ENCODE measurements at places on chromosomes 6 and 20.

DNA sequence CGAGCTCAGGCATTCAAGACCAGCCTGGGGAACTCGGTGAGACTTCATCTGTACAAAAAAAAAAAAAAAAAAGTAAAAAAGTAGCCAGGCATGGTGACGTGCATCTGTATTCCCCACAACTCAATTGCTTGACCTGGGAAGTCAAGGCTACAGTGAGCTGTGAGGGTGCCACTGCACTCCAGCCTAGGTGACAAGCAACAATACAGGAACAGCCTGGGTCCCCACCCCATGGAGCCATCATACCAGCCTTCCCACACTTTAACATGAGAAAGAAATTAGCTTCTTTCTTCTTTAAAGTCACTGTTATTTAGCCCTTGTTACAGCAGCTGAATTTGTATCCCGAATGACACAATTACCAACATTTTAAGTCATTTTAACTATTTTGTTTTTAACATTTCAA lies 56.1 kb downstream of the SCML4 start:
- no peak for DNase-seq

- no peak for DNase-seq
These were observed 32.1 kb upstream of the COL21A1 start for GRCh38 chr6:56279331-56280080.

DNA sequence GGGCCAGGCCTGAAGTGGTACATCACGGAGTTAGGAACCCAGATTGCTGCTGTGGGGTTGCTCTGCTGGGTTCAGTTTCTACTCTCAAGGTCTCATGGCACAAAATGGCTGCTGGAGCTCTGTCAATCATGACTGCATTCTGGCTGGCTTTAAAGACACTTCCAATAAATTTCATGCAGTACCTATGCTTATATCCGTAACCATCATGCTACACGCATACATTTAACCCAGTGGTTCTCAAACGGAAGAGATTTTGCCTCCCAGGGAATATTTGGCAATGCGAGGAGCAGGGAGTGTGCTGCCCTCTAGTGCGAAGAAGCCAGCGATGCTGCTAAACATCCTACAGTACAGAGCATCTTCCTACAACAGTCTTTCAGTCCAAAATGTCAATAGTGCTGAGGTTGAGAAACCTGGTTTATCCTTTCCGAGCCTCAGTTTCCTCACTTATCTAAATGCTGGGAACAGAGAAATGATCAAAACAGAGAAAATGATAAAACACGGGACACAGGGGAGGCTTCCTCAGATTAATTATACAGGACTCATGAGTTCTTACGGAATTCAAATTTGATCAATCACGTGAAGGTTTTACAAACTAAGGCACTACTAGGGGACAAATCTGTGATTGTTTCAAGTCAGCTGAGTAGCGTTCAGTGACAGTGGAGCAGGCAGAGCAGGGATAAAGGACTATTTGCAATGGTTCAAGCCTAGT lies 9.6 kb upstream of the SLC2A10 start:
- DNase-seq = no peak

GRCh38 chr6:88922775-88923548 lies 40.5 kb downstream of the RNGTT start:
- no peak for DNase-seq

DNA sequence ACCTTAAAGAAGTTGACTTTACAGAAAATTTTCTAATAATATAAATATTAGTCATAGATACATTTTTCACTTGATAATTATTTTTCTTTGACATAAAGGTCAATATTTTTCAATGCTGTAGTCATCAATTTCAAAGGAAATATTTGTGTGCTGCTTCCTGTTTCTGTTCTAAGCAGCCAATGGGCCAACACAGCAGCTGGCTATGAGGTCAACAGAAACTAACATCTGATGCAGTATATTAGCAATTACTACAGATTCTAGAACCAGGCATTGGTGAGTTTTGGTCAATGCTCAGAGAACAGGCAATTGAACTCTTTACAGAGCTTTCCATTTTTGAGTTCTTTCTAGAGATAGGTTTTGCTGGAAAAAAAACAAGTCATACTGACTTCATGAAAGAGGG lies 669.6 kb upstream of the NRSN1 start:
- DNase-seq = no peak

DNA sequence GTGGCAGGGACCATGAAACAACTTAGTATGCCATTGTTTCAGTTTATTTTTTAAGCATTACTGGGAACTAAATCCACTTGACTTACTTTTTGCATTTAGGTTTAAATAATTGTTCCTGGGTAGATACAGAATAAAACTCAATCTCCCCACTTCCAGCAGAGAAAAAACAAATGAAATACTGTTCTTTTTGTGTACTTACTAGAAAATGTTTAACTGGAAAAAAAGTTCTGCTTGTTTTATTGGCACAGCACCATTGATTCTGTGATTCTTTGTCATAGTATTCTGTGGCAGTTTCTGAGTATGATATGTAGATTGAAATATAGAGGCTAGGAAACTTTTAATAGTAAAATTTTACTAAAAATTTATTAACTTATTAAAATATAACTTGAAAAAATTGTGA lies 10.2 kb downstream of the ASXL1 start:
- DNase-seq = no peak

DNA sequence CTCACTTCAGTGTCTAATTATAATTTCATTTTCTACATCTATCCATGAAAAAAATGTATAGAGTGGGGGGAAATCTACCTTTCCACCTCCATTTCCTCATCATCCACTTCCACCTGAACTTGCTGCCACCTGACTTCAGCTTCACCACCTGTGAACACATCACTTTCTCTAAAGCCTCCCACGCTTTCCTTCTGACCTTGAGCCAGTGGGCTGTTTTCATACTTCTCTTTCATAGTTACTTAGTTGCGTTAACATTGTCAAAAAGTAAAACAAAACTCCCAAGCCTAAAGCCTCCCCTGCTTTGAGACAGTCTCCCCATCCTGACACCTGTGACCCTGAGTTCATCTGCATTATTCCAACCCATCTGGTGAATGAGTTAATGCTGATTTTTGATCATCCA lies 47.3 kb downstream of the KLHL31 start:
- no peak for DNase-seq

- DNase-seq = no peak
These were observed 548 bp upstream of the TMEM74B start for GRCh38 chr20:1185316-1185741.

GRCh38 chr6:111795558-111795957 lies 77.7 kb downstream of the FYN start:
- DNase-seq = no peak

GRCh38 chr6:113205553-113205952 lies 651.6 kb upstream of the MARCKS start:
- DNase-seq = no peak

DNA sequence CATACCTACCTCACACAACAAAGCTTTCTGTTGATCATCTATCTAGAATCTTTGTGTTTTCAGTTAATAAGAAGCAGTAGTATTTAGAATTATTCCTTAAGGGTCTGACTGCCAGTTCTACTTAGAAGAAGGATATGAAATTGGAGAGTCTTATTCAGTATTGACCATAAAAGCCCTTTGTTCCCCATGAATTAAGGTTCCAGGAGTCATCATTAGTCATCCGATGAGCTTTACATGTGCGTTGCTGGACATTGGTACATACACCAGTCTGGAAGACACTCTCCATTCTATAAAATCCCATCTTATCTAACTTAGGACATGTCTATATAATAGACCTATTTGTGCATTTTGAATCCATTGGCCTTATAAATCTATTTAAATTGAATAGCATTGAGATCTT lies 34.4 kb upstream of the RNF217 start:
- DNase-seq = no peak

- no peak for DNase-seq
These were observed 4.5 kb upstream of the GATA5 start for GRCh38 chr20:62480318-62480717.

DNA sequence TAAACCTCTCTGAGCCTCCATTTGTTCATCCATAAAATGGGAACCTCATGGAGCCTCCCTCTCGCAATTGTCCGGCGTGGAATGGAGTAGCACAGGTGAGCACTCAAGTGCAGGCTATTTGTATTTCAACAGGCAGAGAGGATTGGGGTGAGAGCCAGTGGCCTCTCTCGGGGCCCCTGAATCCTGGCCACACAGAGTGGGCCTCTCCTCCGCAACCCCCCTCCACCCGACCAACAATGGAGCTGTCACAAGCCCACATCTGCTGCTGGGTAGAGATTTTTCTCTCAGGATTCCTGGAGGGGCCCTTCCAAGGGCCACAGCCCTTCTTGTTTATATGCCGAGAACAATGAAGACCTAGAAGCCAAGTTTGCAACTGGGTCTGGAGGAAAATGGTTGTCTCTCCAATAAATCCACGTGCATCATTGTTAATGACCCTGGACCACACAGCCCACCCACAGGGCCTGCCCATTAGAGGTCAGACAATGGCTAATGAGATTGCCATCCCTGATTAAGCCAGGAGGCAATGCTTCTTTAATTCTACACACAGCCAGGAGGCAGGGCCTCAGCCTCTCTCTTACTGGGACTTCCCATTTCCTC lies 233.0 kb downstream of the ANKRD60 start:
- DNase-seq = no peak

- no peak for DNase-seq
These were observed 176.1 kb upstream of the OPRM1 start for GRCh38 chr6:153862927-153863326.

GRCh38 chr20:25081730-25082497 lies at the start of gene VSX1:
Gene VSX1 (minus strand): TSS chr20:25082141. CDS start chr20:25082096, 45 bp downstream.
- no peak for DNase-seq

- no peak for DNase-seq
These were observed 1.1 kb downstream of the ABRACL start for GRCh38 chr6:139029470-139030227.

GRCh38 chr20:17470973-17471372 lies 60.2 kb downstream of the BFSP1 start:
- DNase-seq = no peak

GRCh38 chr6:27672113-27672799 lies 199.4 kb upstream of the ZNF184 start:
- DNase-seq = no peak

DNA sequence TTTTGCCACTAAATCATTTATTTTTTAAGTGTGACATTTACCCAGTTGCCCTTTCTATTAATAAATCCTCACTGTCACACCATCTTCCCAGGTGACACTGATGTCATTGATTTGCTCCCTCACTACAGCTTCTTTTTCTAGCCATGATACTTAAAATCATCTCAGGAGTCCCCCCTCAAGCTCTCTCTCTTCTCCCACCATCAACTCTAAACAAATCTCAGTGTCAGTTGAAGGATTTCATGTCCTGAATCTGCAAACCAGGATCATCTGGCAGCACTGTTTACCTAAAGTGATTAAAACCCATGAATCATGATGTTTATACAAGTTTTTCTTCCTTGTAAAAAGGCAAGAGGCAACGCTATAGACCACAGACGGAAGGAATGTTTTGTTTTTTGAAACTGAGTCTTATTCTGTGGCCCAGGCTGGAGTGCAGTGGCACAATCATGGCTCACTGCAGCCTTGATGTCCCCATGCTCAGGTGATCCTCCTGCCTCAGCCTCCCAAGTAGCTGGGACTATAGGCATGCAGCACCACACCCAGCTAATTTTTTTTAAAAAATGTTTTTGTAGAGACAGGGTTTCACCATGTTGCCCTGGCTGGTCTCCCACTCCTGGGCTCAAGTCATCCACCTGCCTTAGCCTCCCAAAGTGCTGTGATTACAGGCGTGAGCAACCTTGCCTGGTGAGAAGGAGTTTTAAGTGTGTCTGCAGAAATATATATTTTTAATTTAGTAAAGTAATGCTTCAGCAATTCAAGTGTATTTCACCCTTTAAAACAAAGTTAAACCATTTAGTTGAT lies 30.1 kb upstream of the SH3BGRL2 start:
- DNase-seq = no peak

DNA sequence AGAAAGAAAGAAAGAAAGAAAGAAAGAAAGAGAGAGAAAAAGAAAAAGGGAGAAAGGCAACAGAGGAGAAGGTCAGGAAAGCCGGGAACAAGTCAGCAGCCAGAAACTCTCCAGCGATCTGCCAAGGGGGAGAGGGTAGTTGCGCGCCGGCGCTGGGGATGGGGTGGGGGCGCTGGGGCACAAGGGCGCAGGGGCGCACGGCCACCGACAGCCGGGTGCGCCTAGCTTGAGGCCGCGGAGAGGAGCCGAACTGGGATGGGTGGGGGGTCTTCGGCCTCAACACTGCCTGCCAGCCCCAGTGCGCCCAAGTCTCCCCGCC lies 533 bp upstream of the RSPO3 start:
- DNase-seq = no peak

DNA sequence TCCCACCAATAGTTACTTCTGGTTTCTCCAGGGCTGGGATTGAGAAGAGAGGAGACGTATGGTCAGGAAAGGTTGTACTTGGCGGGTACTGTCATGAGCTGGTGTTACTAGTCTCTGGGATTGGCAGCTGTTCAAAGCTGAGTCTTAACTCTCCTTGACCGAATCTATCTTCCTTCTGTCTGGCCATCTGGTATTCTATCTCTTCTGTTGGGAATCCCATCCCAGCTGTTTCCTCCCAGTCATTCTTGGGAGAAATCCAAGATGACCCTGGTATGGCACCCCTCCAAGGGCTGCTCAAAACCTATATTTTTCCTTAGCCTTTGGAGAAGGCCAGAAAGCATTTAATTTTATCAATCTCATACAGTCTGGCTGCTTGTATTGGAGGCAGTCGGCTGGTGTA lies 287.0 kb upstream of the CHD6 start:
- DNase-seq = no peak

- no peak for DNase-seq
These were observed 54.4 kb downstream of the PRR18 start for GRCh38 chr6:166253778-166254204.

GRCh38 chr6:70270287-70271005 lies 32.4 kb downstream of the COL9A1 start:
- no peak for DNase-seq

DNA sequence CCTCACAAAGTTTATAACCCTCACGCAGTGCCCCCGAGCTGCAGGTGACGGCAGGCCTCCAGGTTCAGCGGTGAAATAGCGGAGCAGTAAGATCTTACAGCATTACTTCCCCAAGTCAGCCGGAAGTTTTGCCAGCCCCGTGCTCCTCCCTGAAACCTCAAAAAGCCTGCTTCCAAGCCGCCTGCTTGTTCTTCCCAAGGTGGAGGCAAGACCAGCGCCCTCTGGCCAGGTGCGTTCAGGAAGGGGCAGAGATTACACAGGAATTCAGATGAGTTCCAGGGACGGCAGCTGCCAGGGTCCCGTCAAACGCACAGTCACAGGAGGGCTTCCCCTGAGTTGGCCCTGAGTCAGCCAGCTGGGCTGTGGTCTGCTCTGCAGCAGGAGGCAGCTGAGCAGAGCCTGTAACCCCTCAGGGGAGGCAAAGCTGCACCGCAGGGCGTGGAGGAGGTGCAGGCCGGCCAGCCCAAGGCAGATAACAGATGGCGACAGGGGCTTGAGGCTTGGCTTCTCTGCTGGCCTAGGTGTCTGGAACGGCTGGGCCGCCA lies 124.1 kb upstream of the RPS6KA2 start:
- DNase-seq = no peak

GRCh38 chr20:44123251-44123650 lies 63.7 kb downstream of the JPH2 start:
- DNase-seq = no peak

DNA sequence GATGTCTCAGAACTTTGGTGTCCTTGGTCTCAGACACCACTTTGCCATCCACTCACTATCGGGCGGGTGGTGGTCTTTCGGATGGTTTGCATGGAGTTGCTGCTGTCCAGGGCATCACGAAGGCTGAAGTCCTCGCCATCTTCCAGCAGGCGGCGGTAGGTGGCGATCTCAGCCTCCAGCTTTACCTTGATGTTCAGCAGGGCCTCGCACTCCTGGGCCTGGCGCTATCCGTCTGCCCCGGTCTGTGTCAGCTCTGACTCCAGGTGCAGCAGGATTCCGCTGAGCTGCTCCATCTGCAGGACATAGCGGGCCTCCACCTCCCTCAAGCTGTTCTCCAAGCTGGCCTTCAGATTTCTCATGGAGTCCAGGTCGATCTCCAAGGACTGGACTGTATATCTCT lies 36.0 kb downstream of the ZNF311 start:
- no peak for DNase-seq

Data from stimulated activated CD8-positive, alpha-beta memory T cell treated with anti-CD3 and anti-CD28 coated beads, Interleukin-15, amount 100 ng/mL, for 1 hour (primary cell).